ENCODE measurements at places on chromosomes 1 and 21. TPM values are rescaled to one million over a fixed set of nuclear protein-coding genes. Genes with fewer than 3 reads are reported as not detected.

- no peak overlapping the region for H3K27ac ChIP-seq
- DNase-seq, result no peak
- peaks cover 3% of the 10 kb centered on the region for H3K36me3 ChIP-seq
Measured at GRCh38 chr1:150420560-150421265, 56.8 kb downstream of the RPRD2 start.

DNA sequence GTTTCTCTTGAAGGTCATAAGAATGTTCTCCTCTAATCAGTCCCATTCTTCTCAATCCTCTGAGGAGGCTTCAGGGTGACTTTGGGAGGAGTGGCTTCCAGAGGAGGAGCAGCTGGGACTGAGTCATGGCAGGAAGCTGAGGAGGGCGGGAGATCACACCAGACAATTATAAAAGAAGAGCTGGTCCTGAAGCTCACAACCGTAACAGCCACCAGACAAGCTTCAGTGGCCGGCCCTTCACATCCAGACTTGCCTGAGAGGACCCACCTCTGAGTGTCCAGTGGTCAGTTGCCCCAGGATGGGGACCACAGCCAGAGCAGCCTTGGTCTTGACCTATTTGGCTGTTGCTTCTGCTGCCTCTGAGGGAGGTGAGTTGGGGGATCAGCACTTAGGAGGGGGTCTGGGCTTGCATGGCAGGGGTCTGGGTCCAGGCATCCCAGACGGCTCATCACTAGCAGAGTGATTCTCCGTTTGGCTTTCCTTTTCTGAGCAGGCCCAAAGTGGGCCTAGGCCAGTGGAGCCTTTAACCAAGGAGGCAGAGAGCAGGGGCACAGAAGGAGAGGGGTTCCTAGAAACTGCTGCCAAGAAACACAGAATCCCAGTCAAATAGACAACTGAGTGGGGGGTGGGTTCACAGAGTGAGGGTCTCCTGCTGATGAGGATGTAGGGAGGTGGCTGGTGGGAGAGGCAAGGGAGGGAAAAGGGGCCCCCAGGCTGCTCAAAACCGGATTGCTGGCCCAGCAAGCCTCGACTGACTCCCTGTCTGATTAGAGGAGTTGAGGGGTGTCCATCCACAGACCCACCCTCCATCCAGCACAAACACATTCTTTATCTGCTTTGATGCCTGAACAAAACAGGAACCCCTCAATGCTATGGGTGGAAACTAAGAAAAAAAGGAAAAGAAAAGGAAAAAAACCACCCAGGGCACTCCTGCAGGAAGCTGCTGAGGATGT, at the start of gene ECM1:
Gene ECM1, plus strand, starts transcription at position 198 of the 953 bp plus-strand sequence. Its CDS starts 101 bp downstream, at position 299.
- H3K4me1 ChIP-seq, result peaks cover 3% of the 10 kb centered on the region
- DNase-seq, result no peak
- H3K27me3 ChIP-seq, result no peaks in the 10 kb centered on the region
- H3K4me3 ChIP-seq, result no peak within 1 kb of the TSS

DNA sequence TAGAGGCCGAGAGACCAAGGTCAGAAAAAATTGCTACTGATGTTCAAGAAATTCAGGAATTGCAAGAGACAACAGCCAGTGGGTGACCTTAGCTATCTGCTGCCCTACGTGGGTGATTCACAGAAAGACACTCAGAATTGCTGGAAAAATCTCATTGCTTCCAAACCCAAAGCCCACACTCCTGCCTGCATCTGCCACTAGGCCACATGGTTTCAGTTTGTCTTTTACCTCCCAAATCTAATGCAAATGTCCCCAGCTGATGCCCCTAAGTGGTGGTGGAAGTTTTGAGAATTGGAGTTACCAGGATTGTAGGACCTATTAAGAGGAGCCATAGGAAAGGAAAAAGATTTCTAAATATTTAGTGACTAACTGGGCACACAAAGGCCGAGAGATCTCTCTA, 341.5 kb upstream of the CHRM3 start:
- H3K27me3 ChIP-seq, result no peaks in the 10 kb centered on the region
- H3K4me1 ChIP-seq, result no peaks in the 10 kb centered on the region
- no peak for DNase-seq

Gene PGLYRP4
- not detected for total RNA-seq

Gene ORC1
- 42.5 TPM for total RNA-seq

Gene CDK18
- total RNA-seq, result 2.6 TPM

Gene CYP4A11
- not detected for total RNA-seq

- peak; percentile 93 for DNase-seq
- peaks cover 1% of the 10 kb centered on the region for H3K27me3 ChIP-seq
- no peak overlapping the region for H3K4me3 ChIP-seq
Measured at GRCh38 chr1:25608488-25609178, 8.0 kb upstream of the MAN1C1 start.

DNA sequence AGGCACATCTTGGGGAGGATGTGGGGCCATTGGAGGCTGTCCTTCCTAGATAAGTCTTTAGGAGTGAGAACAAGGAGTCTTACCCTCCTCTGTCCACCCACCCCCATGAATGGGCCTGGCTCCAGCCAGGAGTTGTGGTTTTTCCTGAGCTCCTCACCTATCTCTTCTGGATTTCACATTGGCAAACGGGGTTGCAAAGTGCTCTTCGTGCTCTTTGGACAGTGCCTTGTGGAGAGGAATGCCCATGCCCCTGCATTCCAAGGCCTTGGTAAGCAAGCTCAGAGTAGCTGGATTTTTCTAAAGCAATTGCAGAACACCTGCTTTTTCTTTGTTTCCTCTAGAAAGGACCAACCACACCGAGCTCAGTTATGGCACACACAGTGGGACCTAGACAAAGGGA, 152.1 kb upstream of the CAMK1G start:
- H3K4me1 ChIP-seq, result no peaks in the 10 kb centered on the region
- H3K27me3 ChIP-seq, result peaks cover 16% of the 10 kb centered on the region
- H3K4me3 ChIP-seq, result no peak overlapping the region
- no peak for DNase-seq

Gene VPS26C
- 50.3 TPM for total RNA-seq

Gene CTTNBP2NL
- total RNA-seq, result 5.4 TPM

- no peak overlapping the region for H3K4me3 ChIP-seq
- no peak overlapping the region for H3K27ac ChIP-seq
- no peaks in the 10 kb centered on the region for H3K4me1 ChIP-seq
- peaks cover under 1% of the 10 kb centered on the region for H3K27me3 ChIP-seq
Measured at GRCh38 chr1:214022229-214022791, 34.5 kb downstream of the PROX1 start.

GRCh38 chr1:155044812-155045657, 6.1 kb upstream of the ADAM15 start:
- H3K27ac ChIP-seq, result no peak overlapping the region
- peak; percentile 76 for DNase-seq
- no peak overlapping the region for H3K4me3 ChIP-seq

Gene APOBEC4
- not detected for total RNA-seq

DNA sequence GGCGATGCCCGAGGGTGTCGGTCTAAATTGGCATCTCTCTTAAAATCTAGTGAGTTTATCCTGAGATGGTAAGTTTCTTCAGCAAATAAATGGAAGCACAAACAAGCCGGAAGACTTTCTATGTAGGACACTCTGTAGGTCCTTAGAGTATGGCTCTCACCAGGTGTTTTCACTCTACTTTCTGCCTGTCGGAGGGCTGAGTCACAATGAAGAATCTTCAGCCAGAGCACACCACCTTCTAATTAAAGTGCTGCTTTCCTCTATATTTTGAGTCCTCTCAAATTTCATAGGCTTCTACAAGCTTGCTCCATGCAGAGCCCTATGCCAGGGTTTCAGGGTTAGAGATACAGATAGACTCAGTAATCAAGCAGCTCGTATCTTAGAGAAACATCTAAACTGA, 27.1 kb downstream of the KCNK1 start:
- no peak overlapping the region for H3K27ac ChIP-seq
- H3K36me3 ChIP-seq, result no peaks in the 10 kb centered on the region
- H3K4me3 ChIP-seq, result no peak overlapping the region
- DNase-seq, result no peak
- H3K27me3 ChIP-seq, result peaks cover 16% of the 10 kb centered on the region

DNA sequence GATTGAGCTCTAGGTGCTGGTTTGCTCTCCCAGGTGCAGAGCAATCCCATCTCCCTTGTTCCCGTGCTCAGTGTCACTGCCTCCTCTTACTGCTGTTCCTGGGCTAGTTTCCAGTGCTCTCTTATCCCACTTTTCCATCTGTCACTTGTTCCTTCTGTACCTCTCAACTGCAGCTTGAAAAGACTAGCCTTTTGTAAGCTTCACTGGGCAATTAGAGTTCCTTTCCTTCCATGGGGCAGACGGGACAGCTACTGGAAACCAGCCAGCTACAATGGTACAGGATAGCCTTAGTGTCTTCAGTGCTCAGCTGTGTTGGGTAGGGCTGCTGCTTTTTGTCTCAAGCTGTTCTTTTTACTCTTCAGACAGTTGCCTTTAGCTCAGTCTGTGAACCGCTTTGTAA, 31.6 kb downstream of the AGT start:
- H3K27ac ChIP-seq, result no peak overlapping the region
- no peak overlapping the region for H3K4me3 ChIP-seq

DNA sequence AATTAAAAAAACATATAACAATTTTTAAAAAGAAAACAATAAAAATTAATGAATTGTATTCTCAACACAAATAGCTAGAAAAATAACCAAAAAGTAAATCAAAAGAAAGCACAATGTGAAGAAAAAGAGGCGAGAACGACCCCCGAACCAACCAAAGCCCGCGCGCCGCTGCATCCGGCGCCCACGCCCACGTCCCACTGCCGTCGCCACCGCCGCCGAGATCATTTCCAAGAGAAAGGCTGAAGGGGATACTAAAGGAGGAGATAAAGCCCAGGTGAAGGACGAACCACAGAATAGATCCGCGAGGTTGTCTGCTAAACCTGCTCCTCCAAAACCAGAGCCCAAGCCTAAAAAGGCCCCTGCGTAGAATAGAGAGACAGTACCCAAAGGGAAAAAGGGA, 11.8 kb upstream of the ABCB10 start:
- no peak overlapping the region for H3K4me3 ChIP-seq
- H3K4me1 ChIP-seq, result peaks cover 2% of the 10 kb centered on the region
- H3K36me3 ChIP-seq, result no peaks in the 10 kb centered on the region
- no peak for DNase-seq
- H3K27me3 ChIP-seq, result no peaks in the 10 kb centered on the region
- H3K27ac ChIP-seq, result no peak overlapping the region

Gene ZBTB17
- total RNA-seq, result 52.7 TPM

DNA sequence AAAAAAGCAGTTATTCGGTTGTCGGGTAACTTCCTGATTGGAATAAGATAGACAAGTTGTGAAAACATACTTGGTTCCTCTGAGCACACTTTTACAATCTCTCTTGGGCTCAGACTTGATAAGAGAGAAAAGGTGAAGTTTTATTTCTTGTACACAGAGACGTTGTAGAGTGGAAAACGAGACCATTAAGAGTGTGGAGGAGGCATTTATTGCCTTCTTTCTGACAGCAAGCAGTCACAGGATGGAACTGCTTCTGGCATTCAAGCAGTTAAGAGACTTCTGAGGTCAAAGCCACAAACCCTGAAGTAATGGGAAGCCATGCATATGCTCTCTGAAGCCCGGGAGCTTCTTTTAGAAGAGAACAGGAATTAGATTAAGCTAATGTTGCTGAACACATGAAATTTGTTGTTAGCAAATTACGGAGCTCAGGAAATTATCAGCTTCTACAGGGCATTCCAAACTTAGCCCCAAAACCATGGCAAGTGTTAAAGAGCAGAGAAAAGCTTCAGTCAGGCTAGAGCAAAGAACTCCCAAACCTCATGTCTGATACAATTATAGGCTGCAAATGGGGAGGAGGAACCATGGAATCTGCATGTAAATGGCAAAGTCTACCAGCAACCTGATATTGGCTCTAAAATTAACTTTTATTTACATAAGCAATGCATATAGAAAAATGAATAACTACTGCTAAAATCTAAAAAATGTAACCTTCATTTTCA, 26.0 kb downstream of the S1PR1 start:
- H3K4me1 ChIP-seq, result peaks cover 83% of the 10 kb centered on the region
- H3K36me3 ChIP-seq, result no peaks in the 10 kb centered on the region
- DNase-seq, result no peak
- peak overlapping the region; percentile 75 for H3K27ac ChIP-seq

GRCh38 chr1:42891465-42892138, 45.2 kb downstream of the ZNF691 start:
- DNase-seq, result no peak
- H3K27me3 ChIP-seq, result peaks cover 6% of the 10 kb centered on the region
- H3K4me1 ChIP-seq, result no peaks in the 10 kb centered on the region

GRCh38 chr1:235275836-235276235, 52.1 kb downstream of the ARID4B start:
- peaks cover 65% of the 10 kb centered on the region for H3K4me1 ChIP-seq
- no peak for DNase-seq
- no peaks in the 10 kb centered on the region for H3K27me3 ChIP-seq
- H3K27ac ChIP-seq, result peak overlapping the region; percentile 70
- H3K4me3 ChIP-seq, result no peak overlapping the region

DNA sequence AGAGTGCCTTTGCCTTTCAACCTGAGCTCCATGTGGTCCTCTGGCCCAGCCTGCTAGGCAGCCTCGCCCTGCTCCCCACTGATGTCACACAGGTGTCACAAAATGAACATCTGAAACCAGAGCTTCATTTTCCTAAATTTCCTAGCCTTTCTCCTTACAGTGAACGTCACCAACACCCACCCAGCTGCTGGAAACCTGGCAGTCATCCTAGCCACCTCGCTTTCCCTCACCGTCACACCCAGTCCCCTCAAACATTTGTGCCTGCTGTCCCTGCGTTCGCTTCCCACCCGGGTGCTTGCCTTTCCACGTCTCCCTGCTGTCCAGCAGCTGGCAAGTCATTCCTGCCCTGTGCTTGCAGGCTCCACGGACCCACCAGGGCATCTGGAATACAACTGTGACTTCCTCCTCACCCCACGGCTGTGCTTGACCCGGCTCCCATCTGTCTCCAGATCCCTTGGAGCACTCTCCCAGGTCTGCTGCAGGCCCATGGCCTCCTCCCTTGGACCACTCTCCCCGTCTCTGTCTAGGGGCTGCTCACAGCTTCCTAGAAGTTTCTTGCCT, 23.5 kb downstream of the ADARB1 start:
- H3K36me3 ChIP-seq, result no peaks in the 10 kb centered on the region
- H3K4me3 ChIP-seq, result no peak overlapping the region
- no peaks in the 10 kb centered on the region for H3K27me3 ChIP-seq
- H3K27ac ChIP-seq, result no peak overlapping the region
- peaks cover 23% of the 10 kb centered on the region for H3K4me1 ChIP-seq

Gene CD84
- total RNA-seq, result 18.6 TPM

Gene EDEM3
- 14.5 TPM for total RNA-seq

Gene GJA9
- not detected for total RNA-seq

Gene CLCA1
- total RNA-seq, result not detected

DNA sequence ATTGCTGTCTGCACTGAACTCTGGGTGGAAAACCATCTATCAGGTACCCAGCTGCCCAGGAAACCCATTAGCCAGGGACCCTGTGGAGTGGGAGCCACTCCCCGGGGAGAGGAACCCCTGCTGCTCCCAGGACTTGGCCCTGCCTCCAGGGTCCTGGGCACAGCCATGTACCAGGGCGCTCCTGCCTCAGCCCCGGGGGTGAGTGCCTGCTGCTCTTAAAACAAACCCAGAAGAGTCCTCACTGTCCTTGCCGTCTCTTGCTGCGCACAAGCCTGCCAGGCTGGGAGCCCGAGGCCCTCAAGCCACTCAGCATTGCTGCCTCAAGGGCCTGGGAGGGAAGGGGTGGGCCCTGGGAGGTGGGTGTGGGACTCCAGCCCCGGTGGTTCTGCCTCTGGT, 3.4 kb upstream of the SLC25A34 start:
- H3K4me1 ChIP-seq, result no peaks in the 10 kb centered on the region
- no peak overlapping the region for H3K4me3 ChIP-seq
- no peak for DNase-seq
- H3K27ac ChIP-seq, result no peak overlapping the region
- H3K27me3 ChIP-seq, result no peaks in the 10 kb centered on the region

Gene PM20D1
- total RNA-seq, result 0.55 TPM
